T47D (cell line): ENCODE measurements at places on chromosomes 3 and 15.
A peak's percentile ranks its signal among the peaks of the same experiment; 100 is the strongest.

GRCh38 chr3:46070595-46071093, 43.4 kb upstream of the XCR1 start:
- DNase-seq = no peak

GRCh38 chr15:36884518-36884875, 215.9 kb downstream of the MEIS2 start:
- DNase-seq = no peak

GRCh38 chr3:138441742-138442141, 7.3 kb downstream of the ESYT3 start:
- no peak for DNase-seq

GRCh38 chr15:25641762-25642161, 202.9 kb upstream of the UBE3A start:
- DNase-seq = no peak

DNA sequence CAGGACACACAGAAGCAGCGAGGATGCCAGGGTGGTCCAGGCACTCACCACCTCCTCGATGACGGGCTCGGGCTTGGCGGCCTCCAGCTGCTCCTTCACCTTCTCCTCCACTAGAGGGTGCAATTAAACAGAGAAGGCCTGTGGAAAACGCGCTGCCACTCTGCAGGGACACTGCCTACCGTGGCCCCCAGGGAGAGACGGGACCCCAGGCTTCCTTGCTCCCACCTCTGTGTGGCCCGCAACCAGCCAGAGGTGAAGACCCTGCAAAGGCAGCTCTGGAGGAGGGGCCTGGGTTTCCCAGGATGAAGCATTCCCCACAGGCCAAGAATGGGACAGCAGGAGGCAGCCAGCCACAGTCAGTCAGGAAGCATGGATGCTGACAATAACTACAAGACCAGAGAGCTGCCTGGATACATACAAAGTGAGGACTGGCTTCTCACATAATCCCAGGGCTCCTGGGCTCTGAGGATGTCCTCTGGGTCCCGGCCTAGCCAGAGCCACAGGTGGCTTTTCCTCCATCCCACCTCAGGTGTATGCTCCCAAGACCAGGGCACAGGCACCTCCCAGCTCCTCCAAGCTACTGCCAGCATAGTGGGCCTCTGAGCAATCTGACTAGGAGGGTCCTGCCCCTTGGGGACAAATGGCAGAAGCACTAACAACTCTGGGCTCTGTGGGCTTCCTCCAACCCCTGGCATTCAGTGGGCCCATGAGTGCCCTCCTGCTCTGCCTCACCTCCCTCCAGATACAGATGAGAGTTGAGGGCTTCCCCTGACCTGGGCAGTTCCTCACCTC, 46.2 kb downstream of the PTH1R start:
- peak; percentile 33 for DNase-seq

- peak; percentile 55 for DNase-seq
These were observed 20.5 kb downstream of the SIDT1 start for GRCh38 chr3:113552851-113553250.

DNA sequence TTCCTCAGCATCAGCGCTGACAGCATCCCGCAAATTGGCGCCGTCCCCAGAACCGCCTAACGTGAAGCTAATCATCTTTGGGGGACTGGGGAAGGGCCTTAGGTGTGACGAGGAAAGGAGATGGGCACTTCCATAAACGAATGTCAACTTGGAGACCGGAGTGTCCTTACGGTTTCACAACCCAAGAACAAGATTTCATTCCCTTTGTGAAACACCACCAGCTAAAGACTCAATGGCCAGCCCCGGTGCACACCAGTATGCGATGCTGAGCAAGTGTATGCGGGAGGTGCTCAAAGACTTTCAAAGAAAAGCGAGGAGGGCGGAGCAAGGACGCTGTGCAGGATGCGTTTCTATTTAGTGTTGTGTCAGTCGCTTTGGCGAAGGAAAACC, 759 bp upstream of the TTBK2 start:
- DNase-seq = no peak

DNA sequence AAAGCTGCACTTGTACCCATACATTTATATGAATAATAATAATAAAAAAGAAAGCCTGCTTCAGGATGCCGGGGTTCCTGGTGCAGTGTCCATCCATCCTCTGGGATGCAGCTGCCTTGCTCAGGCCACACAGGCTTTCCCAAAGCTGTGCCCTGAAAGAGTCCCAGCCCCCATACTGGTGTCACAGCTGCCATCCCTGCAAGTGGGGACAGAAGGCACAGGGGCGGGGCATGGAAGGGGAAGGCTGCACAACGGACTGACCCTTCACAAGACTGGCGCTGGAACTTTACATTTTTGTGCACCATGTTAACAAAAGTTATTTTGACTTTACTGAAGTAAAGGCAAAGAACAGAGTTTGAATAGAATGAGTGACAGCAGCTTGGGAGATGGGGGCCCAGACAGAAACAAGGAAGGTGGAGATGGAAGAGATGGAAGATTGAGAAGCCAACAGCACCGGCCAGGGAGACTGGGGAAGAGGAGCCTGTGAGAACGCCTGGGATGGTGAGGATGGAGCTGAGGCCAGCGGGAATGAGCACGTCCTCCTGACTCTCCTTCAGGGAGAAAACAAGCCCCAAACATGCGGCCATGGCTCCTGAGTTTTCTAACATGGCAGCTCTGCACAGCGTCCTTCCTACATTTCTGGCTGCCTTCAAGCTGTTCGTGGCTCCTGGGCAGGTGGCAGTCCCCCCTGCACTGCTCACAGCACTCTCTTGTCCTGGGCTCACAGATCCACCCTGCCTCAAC, 73.1 kb downstream of the ABTB1 start:
- DNase-seq = no peak

DNA sequence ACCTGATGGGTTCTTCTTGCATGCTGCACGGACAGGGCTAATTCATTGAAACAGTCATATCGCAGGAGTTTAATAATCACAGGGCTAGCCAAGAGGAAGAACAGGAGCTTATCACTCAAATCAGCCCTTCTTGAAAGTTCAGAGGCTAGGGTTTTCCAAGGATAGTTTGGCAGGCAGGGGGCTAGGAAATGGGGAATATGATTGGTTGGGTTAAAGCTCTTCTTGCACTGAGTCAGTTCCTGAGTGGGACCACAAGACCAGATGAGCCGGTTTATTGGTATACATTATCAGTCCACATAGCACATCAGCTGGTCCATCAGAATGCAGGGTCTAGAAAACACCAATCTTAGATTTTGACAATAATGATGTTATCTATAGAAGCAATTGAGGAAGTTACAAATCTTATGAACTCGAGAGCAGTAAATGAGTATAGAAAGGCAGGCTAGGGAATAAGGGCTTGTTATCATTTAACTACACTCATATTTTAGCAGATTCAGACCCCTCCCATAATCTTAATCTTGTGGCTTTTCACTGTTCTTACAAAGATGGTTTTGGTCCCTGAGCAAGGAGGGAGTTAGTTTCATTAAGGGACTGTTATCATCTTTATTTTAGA, 58.1 kb upstream of the SLC25A36 start:
- DNase-seq = no peak

GRCh38 chr3:72753495-72753894, 94.8 kb downstream of the SHQ1 start:
- DNase-seq = no peak

DNA sequence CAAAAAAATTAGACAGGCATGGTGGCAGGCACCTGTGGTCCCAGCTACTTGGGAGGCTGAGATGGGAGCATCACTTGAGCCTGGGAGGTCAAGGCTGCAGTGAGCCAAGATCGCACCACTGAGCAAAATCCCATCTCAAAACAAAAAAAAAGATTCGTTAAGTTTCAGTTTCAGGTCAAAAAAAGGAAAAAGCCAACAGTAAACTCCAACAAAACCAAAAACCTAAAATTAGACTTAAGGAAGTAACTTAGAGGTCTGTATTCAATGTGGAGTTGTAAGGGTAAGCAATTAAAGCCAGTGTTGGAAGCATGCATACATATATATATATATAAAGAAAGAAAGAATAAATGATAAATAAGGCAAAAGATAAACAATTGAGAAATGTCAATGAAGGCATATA, 11.8 kb downstream of the KPNA1 start:
- no peak for DNase-seq

- DNase-seq = no peak
These were observed 64.6 kb downstream of the SNRPN start for GRCh38 chr15:25019434-25019833.

DNA sequence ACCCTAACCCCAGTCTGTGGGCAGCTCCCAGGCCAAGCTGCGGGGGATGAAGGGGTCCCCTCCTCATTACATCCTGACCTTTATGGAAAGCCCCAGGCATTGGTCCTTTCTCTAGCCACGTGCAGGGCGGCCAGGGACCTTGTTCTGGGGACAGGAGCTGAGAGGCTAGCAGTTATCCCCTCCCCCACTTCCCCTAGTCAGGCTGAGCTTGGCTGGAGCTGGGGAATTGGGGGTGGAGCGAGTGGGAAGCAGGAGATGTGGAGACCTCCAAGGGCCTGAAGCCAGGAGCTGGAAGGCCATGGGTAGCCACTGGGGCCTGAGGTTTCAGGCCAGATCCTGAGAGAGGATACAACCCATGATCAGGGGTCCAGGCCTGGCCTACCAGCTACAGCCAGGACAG, 45.8 kb downstream of the DNAH1 start:
- DNase-seq = no peak

GRCh38 chr15:69591905-69592508, 139.4 kb downstream of the RPLP1 start:
- peak; percentile 66 for DNase-seq

GRCh38 chr3:16907243-16907642, 22.5 kb downstream of the PLCL2 start:
- no peak for DNase-seq

DNA sequence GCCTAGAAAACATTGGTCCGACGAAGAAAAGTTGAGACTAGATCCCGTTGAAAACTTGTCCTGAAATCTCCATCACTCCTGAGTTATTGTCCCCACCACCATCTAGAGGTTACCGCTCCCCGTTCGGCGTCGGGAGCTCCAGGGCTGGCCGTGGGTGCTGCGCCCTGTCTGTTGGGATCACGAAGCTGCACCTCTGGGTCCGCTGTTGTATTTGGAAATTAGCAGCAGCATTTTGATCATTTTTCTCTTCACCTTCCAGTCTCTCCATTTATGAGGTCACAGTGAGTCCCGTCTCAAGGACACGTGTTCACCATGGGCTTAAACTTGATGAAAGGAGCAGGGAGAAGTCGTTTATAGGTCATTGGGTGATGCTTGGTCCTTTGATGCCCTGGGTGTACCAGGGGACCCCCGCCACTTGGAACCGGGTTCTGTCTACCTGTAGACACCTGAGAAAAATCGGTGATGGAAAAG, 565 bp downstream of the MANF start:
- no peak for DNase-seq

GRCh38 chr3:129529436-129530210, 1.2 kb downstream of the RHO start:
- DNase-seq = no peak
